ENCODE measurements at places on chromosomes 11 and 22.

DNA sequence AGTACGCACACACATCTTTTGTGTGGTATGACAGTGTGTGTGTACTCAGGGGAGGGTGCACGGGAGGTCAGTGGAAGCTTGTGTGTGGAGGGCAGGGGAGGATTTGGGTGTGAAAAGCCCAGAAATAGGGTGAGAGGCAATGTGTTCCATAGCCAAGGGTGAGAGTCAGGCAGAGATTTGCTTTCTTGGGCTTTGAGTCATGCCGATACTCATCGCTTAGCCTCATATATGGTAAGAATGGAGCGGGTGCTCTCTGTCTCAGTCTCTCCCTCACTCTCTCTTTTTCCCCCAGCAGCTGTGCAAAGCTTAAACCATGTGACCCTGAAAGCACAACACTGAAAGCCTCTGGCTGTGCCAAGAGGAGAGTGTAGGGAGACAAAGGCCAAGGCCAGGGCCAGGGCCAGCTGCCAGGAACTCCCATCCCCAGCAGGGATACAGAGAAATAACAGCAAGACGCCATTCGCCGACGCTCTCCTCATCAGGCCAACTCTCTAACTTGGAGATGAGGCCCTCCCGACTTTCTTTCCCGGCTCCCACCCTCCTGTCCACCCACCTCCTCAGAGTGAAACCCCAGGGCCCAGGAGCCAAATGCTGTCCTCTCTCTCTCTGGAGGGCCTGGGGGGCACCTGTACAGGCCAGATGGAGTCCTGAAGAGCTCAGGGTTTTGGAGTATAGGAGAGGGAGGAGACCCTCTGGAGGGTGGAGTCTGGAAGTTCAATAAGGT lies 20.3 kb upstream of the MICAL3 start:
- DNase-seq, result no peak

DNA sequence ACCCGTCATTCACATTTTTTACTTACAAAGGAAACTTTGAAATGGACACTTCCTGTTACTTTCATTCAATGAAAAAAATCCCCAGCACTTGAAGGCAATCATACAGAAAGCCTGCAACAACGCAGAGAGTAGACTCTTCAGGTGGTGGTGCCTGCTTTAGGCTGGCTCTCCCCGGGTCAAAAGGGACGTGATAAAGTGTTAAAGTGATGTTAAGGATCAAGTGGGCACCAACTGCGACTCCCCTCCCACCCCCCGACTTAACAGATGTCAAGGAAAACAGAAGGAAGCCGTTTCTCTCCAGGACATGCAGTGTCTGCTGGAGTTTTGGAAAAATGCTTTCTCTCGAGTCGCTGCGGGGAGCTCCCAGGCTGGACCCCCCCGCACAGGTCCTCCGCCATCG lies 414 bp upstream of the PNPLA3 start:
- no peak for DNase-seq

DNA sequence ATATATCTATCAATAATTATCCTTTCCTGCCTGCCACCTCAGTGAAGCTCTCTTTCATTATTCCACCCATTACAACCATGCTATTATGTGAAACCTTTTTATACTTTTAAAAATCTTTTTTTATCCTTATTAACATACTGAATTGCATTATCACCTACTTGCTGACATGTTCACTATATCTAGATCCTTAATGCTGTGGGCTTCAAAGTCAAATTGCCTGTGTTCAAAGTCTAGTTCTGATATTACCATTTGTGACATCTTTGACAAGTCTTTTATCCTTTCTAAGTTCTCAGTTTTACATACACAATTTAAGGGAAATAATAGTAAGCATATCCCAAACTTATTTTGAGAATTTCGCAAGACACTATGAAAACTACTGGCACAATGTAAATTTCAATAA lies 2239.4 kb downstream of the LRRC4C start:
- no peak for DNase-seq

GRCh38 chr11:134063991-134064747 lies 4.7 kb upstream of the JAM3 start:
- no peak for DNase-seq

- no peak for DNase-seq
Observed at GRCh38 chr11:64752175-64752970, 7.4 kb downstream of the PYGM start.

- DNase-seq, result no peak
Observed at GRCh38 chr11:115558635-115559034, 54.4 kb upstream of the CADM1 start.

GRCh38 chr11:92698742-92699141 lies 270.7 kb upstream of the MTNR1B start:
- DNase-seq, result no peak
